Stimulated activated CD8-positive, alpha-beta memory T cell treated with anti-CD3 and anti-CD28 coated beads, Interleukin-15, amount 100 ng/mL, for 4 hours (primary cell): ENCODE measurements at places on chromosomes 2 and 18.

GRCh38 chr2:234300932-234301823, 195.7 kb downstream of the ARL4C start:
- DNase-seq = no peak

DNA sequence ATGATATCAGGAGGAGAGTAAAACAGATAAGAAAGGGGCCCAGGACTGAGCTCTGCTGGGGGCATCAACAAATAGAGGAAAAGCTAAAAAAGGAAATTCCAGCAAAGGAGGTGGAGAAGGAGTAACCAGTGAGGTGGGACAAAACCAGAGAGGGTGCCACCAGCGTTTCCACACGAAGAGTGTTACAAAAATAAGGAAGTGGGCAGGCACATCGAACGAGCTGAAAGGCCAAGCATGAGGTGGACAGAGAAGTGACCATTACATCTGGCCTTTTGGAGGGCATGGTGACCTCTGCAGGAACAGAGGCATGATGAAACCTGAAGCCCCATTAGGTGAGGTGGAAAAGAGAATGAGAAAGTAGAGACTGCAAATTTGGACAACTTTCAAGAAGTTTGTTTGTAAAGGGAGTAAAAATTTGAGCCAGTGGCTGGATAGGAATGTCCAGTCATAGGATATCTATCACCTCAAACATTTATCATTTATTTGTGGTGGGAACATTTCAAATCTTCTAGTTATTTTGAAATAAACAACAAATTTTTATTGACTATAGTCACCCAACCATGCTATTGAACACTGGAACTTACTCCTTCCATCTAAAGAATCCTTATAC, 18.4 kb upstream of the VIT start:
- no peak for DNase-seq

DNA sequence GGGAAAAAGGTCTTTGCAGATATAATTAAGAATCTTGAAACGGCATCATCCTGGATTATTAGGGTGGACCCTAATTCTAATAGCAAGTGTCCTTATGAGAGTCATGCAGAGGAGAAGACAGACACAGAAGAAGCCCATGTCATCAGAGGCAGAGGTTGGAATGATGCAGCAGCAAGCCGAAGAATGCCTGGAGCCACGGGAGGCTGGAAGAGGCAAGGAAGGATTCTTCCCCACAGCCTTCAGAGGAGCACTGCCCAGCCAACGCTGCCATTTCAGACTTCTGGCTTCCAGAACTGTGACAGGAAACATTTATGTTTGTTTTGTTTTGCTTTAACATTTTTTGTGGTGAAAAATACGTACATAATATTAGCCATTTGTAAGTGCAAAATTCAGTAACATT, 72.3 kb downstream of the MCFD2 start:
- DNase-seq = no peak

DNA sequence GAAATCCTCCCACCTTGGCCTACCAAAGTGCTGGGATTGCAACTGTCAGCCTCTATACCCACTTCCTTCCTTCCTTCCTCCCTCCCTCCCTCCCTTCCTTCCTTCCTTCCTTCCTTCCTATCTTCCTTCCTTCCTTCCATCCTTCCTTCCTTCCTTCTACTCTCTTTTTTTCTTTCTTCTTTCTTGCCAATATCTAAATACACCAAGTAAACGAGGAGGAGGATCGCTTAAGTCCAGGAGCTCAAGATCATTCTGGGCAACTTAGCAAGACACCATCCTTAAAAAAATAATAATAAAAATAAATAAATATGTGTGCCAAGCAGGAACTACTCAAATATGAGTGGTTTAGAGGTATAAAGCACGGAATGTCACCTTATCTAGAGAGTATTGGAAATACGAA, 249.4 kb upstream of the TRIB2 start:
- DNase-seq = no peak

DNA sequence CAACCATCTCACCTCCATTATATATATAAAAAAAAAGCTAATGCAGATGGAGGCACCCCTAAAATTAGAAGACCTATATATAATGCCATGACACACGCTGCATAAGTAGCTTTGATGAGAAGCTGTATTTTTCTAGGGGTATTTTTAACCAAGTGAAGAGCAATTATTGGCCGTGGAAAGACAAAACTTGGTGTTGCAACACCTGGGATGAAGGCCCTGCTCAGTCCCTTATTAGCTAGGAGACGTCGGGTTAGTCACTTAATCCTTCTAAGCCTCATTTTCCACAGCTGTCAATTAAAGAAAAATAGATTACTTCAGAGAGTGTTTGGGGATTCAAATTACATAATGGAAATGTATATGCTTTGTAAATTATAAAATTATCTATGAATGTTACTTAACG, 63.0 kb downstream of the WDR75 start:
- DNase-seq = no peak

DNA sequence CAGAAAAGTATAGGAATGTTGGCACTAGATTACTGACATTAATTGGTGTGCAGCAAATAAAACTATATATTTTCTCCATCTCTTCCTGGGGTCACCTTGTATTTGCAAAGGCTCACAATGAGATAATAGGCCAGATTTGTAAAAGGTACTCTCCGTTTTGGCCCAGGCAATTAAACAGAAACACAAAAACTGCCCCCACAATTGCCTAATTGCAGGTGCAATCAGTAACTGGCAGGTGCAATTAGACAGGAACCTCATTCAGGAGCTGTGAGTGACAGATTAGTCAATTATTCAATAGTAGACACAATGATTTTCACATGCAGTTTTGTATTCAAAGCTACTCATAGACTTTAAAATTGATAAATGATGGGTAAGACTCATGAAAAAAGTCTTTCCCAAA, 451.4 kb upstream of the ID2 start:
- no peak for DNase-seq

DNA sequence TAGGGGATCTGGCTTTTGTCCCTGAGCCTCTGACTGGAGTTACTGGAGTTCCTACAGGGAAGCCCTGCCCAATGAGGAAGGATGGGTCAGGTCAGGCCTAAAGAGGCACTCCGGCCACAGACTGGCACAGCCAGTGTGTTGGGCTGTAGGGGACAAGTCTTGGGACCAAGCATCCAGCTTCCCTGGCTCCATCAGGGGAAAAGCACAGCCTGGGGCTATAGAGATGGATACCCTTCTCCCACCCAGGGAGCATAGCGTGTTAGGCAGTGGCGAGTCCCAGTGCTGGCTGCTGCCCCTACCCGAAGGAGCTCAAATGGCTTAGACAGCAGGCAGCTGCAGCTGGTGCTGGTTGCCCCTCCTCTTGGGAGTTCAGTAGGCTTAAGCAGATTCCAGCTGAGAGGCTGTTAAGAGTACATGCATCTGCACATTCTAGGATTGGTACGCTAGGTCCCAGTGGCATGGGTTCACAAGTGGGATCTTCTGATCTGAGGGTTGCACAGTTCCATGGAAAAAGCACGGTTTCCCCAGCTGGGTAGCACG, 111.4 kb downstream of the DCDC2C start:
- no peak for DNase-seq

GRCh38 chr2:80354858-80355257, 50.3 kb upstream of the LRRTM1 start:
- no peak for DNase-seq

DNA sequence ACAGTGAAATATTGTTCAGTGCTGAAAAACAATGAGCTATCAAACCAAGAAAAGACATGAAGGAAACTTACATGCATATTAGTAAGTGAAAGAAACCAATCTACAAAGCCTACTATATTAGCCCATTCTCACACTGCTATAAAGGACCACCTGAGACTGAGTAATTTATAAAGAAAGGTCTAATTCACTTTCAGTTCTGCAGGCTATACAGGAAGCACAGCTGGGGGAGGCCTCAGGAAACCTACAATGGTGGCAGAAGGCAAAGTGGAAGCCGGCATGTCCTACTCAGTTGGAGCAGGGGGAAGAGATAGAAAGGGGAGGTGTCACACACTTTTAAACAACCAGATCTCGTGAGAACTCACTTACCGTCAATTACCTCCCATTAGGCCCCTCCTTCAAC, 232.1 kb downstream of the TMX3 start:
- DNase-seq = no peak

GRCh38 chr2:6384341-6384740, 481.4 kb downstream of the CMPK2 start:
- no peak for DNase-seq

GRCh38 chr18:42649331-42650035, 466.0 kb downstream of the RIT2 start:
- no peak for DNase-seq

- no peak for DNase-seq
Observed at GRCh38 chr2:137172162-137172561, 406.8 kb downstream of the THSD7B start.

DNA sequence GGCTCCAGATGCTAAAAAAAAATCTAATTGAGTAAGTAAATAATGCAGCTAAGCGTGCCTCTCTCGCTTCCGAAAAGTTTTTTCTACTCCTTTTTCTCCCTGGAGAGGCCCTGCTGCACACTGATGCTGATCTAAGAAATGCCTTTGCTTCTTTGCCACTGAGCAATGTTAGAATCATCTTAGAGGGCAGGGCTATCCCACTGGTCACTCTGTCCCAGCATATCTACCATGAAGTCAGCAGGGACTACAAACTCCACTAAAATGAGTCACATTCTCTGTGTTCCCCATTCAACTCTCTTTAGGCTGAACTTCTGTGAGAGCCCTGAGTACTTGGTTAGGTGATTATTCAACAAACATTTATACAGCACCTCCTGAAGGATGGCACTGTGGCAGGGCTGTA, 127.6 kb upstream of the LYPD1 start:
- no peak for DNase-seq

DNA sequence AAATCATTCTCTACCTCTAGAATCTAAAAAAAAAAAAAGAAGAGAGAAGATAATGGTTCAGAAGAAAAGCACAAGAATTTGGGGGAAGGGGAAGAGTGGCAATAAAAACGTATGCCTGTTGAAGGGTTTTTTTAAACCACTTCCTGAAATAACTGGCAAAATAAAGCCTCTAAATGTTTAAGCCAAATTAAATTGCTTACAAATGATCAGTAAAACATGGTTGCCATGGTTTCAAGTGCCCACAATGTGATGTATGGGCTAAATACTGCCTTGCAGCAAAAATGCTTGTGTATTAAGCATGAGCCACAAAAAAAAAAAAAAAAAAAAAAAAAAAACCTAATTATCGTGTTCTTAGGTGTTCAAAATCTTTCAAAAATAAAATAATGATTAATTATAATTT, 60.8 kb downstream of the RBM43 start:
- no peak for DNase-seq

- no peak for DNase-seq
Observed at GRCh38 chr2:220940646-220941045, 631.5 kb downstream of the EPHA4 start.

- DNase-seq = no peak
Observed at GRCh38 chr2:17790536-17790935, 25.7 kb upstream of the MSGN1 start.

DNA sequence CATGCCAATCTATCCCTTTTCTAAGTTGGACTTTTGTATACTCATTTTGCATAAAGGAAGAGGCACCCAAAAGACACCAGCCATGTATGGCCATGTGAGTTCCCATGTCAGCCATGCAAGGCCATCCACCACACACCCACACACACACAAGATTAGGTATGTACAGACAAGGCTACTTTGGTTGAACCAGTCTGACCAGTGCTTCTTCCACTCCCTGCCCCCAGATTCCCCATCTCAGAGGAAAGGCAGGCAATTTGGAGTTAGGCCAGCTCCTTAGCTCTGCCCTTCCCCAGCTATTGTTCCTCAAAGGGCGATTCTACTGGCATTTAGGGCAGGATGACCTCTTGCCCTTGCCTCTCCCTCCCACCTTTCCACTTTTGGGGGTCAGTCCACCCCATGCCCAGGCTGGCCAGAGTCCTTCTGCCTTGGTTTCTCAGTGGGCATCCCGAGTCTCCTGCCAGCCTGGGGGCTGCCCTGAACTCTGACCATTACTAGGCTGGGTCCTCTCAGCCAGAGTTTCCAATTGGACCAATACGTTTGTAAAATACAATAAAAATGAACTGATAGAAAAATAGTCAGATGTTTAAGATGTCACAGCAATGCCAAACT, 101.1 kb downstream of the ZBTB7C start:
- DNase-seq = no peak

DNA sequence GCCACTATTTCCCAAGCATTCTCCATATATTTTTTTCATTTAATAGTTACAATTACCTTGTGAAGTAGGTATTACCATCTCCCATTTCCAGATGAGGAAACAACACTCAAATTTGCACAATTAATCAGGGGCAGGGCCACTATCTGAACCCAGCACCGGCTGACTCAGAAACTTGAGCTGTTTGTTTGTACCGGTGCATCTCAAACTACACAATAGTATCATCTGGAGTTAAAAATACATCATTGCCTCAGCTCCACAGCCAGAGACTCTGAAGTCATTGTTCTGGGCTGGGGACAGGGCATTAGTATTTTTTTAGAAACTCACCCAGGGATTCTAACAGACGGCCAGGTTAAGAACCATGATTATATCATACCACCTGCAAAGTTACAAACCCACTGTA, 55.9 kb downstream of the CDCA7 start:
- no peak for DNase-seq

GRCh38 chr2:10038716-10039115, 4.6 kb upstream of the KLF11 start:
- DNase-seq = no peak

- DNase-seq = no peak
Observed at GRCh38 chr2:217846321-217846743, 156.5 kb downstream of the TNS1 start.

DNA sequence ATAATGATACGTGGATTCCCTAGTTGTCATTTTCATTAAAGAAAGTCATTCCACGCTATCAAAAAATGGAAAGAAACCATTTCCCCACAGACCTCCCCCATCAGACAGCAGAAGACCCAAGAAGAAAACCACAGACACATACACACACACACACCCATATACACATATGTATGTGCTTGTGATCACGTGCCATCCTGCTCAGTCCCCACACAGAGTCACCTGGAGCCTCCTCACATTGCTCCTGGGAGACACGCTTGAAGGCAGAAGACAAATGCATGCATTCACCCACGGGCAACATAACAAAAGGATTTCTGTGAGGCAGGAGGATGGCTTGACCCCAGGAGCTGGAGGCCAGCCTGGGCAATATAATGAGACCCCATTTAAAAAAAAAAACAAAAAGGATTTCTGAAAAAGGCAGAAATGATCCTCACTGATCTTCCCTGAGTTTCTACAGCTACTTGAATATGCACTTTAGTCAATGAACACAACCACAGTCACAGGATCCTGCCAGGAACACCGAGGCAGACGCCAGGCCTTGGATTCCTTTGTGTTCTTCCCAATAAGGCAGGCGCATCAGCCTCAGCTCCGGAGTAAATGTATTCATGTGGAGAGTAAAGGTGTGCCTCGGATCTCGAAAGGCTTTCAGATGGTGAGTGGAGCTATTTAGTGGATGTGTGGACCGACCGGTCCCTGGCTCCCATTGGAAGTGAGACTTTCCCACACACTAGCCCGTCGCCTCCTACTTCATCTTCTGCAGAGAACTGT, 21.0 kb downstream of the TGFBRAP1 start:
- DNase-seq = no peak

- DNase-seq = no peak
Observed at GRCh38 chr2:108855194-108855593, 68.6 kb downstream of the CCDC138 start.
